ENCODE measurements at places on chromosomes 11 and 22.

GRCh38 chr11:118615282-118615975 lies 8.0 kb downstream of the PHLDB1 start:
- DNase-seq: no peak

DNA sequence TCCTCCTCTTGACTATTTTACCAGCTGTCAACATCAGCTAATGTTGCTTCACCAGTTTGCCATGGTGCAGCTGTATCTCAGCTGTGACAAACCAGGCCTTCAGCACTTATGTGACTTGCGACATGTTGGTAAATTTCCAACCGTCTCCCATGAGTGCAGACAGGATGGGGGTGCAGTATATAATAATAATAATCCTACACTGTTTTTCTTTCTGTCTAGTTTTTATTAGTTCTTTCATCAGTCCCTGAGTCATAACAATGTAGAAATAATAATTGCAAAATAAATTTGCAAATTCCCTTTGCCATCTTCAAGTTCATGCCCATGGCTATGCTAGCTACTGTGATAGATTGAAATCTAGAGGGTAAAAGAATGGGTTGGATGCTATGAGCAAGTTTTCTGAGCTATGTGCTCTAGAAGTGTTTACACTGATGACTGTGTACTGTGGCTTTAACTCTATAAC lies 4.9 kb downstream of the MMP13 start:
- DNase-seq: peak; percentile 29

DNA sequence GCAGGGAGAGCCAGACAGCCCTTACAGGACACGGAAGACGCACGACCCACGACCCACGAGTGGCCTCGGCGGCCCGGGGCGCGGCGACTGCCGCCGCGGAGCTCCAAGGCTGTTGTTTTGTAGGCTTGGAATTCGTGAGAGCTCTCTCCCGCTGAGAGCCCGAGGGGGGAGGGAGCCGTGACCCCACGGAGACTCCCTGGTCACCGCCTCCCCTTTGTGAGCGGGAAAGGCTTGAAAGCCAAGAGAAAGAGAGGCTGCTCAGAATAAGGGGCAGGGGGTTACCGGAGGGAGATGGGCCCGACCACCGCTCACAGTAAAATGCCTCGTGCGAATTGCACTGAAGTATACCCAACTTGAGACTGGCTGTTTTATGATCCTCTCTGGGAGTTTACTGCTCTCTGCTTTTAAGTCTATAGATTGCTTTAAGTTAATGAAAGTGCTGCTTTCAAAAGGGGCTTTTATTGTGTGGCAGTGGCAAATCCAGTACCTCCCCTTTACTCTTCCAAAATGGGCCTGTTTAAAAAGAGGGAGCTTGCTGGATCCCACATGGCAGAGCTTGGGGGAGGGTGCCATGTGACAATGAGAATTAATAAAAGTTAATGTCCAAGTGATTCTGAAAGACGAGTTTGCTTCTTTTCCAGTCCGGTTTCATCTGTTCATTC lies 2.9 kb downstream of the PKNOX2 start:
- DNase-seq: peak; percentile 37

DNA sequence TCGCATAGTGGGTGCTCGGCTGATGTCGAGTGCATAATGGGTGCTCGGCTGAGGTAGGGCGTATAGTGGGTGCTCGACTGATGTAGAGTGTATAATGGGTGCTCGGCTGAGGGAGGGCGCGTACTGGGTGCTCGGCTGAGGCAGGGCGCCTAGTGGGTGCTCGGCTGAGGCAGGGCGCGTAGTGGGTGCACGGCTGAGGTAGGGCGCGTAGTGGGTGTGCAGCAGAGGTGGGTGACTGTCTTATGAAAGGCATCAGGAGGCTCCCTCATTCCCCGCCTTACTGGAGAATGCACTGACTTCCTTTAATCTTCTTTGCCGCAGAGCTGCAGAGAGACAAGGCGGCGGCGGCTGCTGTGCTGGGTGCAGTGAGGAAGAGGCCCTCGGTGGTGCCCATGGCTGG lies 33.8 kb downstream of the ARHGAP8 start:
- no peak for DNase-seq

DNA sequence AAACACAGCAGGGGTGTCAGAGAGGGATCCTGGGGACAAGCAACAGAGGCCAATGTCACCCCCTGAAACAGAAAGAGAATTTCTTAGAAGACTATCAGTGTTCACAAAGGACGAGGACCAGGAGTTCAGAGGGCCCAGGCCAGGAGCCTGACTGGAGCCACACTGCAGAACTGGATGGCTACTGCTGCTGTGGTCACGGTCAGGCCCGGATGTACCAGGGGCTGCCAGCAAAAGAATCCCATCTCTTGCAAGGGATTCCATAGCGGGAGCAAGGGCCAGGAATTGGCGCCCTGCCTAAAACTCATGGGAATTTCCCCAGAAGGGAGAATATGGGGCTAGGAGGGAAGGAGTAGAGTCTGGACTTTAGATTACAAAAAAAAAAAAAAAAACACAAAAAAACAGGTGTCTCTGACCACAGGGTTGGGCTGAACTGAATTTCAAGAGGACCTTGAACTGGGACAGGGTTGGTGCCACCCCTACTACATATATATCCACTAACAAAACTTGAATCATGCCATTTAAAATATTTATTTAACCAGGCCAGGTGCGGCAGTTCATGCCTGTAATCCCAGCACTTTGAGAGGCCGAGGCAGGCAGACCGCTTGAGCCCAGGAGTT lies 15.7 kb upstream of the KCTD14 start:
- peak; percentile 29 for DNase-seq

DNA sequence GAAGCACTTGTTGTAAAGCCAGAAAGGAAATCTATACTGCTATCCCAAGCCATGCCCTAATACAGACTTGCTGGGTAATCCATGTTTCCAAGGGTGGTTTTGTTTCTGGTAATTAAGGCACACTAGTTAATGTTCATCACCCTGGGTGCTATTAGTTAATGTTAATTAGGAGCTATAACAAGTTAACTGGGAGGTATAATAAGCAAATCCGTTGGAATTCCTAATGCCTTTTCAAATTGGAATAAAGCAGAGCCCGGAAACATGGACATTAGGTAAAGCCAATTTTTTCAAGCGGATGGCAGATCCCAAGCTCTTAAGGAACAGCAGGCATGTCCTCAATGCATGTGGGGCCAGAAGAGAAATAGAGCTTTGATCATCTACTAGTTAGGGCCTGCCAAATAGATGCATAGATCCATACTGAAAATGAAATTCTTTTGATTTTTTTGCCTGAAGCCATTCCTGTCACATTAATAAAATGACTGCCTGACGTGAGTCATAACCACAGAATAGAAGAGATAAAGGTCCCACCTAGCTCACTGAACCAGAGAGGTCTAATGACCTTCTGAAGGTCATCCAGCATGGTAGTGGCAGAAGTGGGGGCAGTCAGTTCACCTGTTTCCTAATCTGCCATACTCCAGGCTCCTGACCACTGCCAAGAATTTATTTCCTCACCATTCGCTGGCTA lies 28.5 kb upstream of the CCDC34 start:
- no peak for DNase-seq

DNA sequence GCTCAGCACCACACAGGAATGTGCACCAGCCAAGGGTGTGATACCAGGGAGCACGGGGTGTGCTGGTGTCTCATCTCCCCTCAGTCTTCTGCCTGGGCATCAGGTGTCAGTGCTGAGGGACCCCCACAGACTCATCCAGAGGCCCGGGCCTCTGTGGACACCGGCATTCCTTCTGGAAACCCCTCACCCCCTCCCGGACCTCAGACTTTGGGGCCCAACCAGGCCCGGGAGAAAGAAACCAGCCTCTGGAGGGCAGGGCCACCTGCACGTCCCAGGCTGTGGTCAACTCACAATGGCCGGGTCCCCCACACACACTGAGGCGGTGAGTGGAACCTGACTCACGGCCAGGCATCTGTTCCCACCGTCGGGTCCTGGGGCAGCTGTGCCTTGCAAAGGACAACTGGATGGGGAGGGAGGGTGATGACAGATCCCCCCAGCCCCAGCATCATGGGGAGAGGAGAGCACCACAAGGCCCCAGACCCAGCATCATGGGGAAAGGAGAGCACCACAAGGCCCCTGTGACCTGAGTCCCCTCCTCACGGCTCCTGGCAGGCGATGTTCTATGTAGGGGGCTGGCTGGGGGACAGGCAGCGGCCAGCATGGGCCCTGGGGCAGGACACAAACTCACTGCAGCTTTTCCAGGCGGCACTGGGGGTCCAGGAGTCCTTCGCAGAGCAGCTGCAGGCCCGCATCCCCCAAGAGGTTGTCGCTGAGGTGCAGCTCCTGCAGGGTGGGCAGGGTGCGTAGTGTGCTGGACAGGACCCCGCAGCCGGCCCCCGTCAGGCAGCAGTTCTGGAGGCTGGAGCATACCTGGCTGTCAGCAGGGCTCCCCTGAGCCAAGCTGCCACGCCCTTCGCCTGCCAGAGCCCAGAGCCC lies 7.6 kb downstream of the RNH1 start:
- no peak for DNase-seq

GRCh38 chr11:2277008-2277346 lies 6.6 kb upstream of the ASCL2 start:
- no peak for DNase-seq

DNA sequence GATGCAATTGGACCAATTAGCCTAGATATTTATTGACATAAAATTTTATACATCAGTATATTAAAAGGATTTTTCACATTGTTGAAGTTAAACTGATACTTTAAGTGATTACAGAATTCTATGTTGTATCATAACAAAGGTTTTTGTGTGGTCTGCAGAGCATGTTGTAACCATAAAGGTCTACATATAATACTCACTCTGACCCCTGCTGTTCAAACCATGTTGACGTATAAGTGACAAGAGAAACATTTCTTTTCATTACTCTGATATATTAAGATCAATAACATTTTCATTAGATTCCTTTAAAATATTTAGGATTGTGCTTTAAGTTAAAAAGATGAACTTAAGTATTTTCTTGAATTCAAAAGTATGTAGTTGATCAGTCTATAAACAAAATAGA lies 63.9 kb downstream of the GAS2 start:
- peak; percentile 17 for DNase-seq

DNA sequence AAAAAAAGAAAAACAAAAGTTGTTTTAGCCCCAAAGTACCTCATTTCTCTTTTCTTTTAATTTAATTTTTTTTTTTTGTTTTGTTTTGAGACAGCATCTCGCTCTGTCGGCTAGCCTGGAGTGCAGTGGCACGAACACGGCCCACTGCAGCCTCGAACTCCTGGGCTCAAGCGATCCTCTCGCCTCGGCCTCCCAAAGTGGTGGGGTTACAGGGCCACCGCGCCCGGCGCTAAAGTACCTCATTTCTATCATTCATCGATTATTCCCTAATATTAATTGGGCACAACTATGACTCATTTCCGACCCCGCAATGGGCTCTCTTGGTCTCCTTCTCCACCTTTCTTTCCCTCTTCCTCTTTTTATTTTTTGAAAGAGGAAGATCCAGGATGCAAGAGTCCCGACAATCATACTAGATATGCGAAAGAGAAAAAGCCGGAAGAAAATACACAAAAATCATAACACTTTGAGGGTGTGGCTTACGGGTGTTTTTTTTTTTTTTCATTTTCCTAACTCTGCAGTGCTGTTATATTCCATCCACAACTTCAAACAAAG lies 475 bp upstream of the AIP start:
- DNase-seq: no peak

DNA sequence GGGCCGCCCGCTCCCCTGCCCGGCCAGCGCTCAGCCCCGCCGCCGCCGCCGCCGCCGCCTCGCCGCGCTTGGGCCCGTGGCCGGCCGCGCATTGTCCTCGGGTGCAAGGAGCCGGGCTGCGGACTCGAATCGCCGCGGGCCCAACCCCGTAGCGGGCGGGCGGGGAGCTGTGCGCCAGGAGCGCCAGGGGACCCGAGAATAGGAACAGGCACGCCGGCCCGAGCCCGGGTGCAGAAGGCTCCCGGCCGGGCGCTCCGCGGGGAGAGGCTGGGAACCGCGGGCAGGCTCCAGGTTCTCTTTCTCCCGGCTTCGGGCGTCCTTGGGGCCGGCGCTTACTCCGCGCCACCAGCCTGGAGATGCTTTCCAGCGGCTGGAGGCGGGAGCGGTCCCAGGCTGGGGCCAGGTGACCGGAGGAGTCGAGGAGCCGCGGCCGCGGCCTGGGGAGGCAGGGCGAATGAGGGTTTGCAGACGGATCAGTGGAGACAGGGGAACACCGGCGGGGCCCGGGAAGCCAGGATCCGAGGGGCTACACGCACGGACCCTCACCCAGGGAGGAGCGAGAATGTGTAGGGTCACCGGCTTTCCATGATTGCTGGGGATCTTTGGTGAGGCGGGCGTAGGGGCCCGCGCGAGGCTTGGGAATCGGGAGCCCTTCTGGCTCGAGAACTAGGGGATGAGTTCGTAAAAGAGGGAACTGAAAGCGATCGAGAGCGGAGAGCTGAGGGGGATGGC lies 726 bp downstream of the PKNOX2 start:
- no peak for DNase-seq

DNA sequence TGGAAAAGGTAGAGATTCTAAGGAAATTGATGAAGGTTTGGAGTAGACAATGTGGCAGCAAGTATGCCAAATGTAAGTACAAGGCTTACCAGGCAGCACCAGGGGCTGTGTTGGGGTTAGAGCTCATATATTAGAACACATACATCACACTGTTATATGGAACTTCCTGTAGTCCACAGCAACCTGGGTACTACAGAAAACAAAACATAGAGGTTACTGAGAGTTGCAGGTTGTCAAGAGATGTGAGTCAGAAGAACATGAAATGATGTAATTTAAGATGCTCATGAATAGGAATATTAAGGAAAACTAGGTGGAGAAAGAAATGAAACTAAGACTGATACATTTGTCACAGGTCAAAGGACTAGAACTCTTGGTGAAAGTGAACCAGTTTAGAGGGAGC lies 22.0 kb downstream of the FAT3 start:
- DNase-seq: peak; percentile 3

- no peak for DNase-seq
Observed at GRCh38 chr11:63445720-63446119, 45.2 kb downstream of the PLAAT5 start.

GRCh38 chr11:65314501-65315203 lies at the start of gene CDC42EP2:
Gene CDC42EP2 (plus strand): TSS chr11:65314866. CDS start chr11:65320899, 6,033 bp downstream.
- DNase-seq: peak; percentile 92

GRCh38 chr11:11898648-11899047 lies 56.9 kb downstream of the USP47 start:
- DNase-seq: no peak

- DNase-seq: no peak
Observed at GRCh38 chr11:7530013-7530640, 16.3 kb downstream of the PPFIBP2 start.

- DNase-seq: no peak
Observed at GRCh38 chr11:119309411-119309810, 7.5 kb downstream of the MCAM start.

DNA sequence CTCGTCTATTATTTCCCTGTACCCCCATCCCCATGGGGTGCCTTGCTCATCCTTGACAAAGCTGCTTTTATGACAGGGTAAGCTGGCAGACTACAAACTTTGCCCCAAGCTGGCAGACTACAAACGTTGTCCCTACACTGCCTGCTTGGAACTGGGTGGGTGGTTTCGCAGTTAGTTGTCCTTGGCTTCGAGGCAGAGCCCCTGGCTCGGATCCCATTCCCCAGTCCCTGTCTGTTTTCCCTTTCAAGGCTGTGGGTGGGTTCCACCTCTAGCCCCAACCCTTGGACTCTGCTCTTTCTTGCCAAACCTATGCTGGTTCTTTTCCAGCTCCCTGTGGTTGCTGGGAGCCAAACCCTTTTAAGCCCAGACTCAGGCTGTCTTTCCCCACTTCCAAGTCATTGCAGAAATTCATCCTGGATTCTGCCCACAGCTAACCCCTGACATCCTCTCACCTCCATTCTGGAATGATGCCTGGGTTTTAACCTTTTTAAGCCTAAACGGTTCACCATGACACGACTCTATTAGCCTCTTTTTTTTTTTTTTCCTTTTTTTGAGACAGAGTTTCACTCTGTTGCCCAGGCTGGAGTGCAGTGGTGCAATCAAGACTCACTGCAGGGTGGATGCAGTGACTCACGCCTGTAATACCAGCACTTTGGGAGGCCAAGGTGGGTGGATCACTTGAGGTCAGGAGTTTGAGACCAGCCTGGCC lies 9.2 kb upstream of the RBM14 start:
- peak; percentile 90 for DNase-seq
